K562 (cell line): ENCODE measurements at places on chromosomes 3 and 15.

- no peak for DNase-seq
Measured at GRCh38 chr15:53412542-53412941, 346.9 kb downstream of the WDR72 start.

DNA sequence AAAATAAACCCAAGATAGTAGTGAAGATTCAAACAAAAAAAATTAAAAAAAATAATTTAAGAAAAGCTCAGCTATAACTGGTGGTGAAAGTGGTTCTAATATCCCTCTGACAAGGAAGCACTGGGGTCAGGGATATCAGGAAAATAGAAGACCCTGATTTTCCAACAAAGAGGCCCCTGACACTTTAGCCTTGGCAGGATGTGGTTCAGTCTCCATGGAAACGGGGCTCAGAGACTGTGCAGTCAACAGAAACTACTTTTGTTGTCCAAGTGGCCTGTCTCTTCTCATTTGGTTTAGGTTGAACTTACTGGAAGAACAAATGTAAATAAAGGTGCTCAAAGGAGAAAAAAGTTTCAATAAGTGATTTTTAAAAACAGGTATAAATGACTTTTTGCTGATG lies 27.2 kb downstream of the INTS14 start:
- no peak for DNase-seq

DNA sequence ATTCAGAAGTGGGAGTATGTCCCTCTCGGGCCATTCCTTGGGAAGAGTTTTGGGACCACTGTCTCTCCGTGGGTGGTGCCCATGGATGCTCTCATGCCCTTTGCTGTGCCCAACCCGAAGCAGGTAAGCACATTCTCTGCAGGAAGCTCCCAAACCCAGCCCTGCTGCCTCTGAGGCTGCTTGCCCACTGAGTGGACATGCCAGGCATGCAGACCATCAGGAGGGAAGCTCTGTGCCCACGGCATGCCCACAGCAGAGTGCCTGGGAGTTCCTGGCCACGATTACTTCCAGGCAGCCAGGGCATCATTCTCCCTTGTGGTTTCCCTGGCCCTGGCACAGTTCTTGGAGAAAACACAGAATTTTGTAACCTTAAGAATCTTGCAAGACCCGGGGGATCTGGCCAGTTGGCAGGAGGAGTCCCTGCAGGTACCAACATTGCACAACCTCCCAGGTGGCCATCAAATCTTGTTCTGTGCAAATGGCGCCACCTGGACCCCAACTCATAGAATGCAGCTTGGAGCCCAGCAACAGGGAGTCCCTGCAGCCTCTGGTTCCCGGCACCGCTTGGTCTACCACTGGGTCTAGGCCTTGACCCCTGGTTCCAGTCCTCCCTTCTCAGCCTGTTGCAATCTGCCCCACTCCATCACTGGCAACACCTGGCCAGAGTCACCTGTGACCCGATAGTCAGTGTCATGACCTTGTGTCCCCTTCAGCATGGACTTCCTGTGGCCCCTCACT lies 20.4 kb downstream of the FAH start:
- DNase-seq = peak; percentile 79

- DNase-seq = no peak
Measured at GRCh38 chr15:40445421-40445922, 4.7 kb downstream of the BAHD1 start.

- peak; percentile 10 for DNase-seq
Measured at GRCh38 chr3:120284747-120285507, at the start of gene GPR156. TSS of gene GPR156 (minus strand) at chr3:120285222. CDS start at chr3:120244098, 41,124 bp downstream.

GRCh38 chr3:53324105-53324504 lies 23.2 kb downstream of the DCP1A start:
- DNase-seq = no peak

DNA sequence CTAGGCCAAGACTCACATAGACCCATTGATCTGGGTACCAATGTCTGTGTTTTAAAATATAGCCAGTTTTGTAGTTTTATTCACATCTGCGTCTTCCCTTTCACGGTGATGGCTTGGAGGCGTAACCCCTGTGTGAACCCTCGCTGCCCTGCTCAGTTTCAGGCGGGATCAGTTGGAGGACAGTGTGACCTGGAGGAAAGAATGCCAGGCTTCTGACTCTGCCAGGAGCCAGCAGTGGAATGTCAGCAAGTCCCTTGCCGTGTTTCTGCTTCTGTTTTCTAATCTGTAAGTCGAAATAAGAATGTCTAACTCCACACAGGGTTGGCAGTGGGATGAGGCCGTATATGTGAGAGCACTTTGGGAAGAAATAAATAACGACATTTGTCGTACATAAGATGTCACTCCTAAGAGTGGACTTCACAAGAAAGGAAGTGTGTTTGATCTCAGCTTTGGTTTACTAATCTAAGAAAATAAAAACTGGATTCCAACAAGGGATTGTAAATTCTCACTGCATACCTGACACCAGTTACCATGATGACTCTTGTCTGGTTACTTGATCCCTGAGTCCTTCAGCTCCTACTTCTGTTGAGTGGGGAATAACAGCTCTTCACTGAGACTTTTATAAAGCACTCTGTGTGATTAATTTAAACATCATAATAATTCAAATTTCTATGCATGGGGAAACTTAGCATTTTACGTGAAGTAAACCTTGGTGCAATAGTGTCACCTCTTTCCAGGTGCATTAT lies 6.3 kb upstream of the CA12 start:
- DNase-seq = no peak

GRCh38 chr3:141401573-141402475 lies 33.5 kb downstream of the ZBTB38 start:
- DNase-seq = no peak

DNA sequence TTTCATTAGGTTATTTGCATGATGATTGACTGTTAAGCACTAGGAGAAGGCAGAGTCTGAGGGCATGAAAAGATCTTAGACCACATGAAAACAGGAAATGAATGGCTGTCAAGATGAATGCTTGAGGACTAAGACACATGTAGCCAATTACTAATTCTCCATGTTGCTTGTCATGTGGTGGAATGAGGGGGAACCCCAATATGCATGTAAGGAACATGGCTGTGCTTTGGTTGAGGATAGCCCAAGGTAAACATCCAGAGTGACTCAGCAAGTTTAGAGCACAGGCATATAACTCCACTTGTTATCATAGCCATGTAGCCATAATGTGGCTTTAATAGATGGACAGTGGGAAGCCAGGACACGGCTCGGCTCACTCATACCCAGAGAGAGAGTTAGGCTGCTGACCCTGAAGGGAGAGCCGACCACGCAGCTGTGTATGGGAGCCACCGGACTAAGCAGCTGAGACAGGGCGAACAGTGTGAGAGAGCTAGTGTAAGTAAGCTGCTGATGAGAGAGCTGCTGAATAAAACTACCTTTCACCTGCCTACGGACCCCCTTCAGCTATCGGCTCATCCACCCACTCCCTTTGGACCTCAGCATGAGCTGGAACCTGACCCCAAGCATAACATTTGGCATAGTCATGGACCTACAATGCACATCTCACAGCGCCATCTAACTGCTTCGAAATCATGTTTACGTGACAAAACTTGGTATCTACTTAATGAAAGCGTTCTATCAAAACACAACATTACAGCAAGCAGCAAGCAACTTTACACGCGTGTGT lies 37.6 kb downstream of the ANO10 start:
- peak; percentile 73 for DNase-seq

DNA sequence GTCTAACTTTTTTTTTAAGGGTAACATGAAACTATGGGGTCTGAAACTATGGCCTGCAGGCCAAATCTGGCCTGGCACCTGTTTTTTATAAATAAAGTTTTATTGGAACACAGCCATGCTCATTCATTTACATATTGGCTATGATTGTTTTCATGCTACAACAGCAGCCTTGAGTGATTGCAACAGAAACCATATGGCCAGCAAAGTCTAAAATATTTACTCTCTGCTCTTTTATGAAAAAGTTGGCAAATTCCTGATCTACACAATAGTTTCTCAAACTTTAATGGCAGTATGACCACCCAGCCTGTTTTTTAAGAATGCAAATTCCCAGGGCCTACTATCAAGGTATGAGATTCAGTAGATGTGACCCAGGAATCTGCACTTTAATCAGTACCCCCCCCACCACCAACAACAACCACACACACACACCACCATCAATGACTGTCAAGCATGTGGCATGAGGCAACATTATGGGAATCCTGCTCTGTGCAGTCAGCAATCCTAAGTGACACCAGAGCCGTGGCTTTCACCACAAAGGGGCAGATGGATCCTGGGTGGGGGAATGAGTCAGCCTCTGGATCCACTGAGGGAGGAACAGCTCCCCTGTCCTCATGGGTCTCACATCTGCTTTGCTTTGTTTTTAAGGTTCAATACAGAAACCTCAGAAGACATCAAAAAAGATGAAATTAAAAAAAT lies 142.8 kb downstream of the NTRK3 start:
- DNase-seq = no peak

GRCh38 chr3:143975554-143976152 lies 4.0 kb downstream of the DIPK2A start:
- peak; percentile 66 for DNase-seq

GRCh38 chr3:149599236-149599635 lies 58.6 kb downstream of the WWTR1 start:
- no peak for DNase-seq

DNA sequence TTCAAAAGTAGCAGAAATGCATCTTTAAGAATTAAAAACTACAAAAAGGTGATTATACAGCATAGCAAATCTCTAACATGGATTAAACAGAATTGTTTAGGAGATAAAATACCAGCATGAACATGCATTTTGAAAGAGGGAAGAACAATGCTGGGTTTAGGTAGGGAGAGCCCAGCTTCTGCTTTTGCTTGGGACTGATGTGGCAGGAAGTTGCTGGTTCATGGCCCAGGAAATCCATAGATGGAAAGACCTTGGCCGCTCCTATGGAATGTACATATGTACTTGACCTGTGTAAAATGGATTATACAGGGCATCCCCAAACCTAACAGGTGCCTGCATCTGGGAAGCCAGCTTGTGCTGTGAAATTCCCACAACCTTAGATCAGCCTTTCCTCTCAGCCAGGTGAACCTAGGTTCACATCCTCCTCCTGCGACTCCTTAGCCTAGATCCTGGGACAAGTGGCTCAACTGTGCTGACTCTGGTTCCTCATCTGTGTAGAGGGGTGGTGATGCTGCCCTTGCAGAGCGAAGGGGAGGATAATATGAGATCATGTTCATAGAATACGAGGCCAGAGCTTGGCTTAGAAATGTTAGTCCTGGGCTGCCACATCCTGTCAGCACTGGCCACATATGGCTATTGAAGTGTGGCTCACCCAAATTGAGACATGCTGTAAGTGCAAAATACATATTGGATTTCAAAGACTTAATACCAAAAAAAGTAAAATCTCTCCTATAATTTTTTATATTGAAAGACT lies 47.0 kb upstream of the PLXNA1 start:
- no peak for DNase-seq

GRCh38 chr15:96146726-96147125 lies 183.8 kb upstream of the NR2F2 start:
- DNase-seq = no peak

GRCh38 chr3:38163117-38163840 lies 2.1 kb upstream of the OXSR1 start:
- peak; percentile 68 for DNase-seq

DNA sequence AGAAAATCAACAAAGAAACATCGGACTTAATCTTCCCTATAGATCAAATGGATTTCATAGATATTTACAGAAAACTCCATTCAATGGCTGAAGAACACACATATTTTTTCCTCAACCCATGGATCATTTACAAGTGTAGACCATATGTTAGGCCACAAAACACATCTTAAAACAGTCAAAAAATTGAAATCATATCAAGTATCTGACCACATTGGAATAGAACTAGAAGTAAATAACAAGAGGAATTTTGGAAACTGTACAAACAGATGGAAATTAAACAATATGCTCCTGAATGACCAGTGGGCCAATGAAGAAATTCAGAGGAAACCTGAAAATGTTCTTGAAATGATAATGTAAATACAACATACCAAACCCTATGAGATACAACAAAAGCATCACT lies 323.1 kb upstream of the GPR149 start:
- no peak for DNase-seq

GRCh38 chr15:77004189-77004588 lies 9.3 kb downstream of the PSTPIP1 start:
- no peak for DNase-seq

DNA sequence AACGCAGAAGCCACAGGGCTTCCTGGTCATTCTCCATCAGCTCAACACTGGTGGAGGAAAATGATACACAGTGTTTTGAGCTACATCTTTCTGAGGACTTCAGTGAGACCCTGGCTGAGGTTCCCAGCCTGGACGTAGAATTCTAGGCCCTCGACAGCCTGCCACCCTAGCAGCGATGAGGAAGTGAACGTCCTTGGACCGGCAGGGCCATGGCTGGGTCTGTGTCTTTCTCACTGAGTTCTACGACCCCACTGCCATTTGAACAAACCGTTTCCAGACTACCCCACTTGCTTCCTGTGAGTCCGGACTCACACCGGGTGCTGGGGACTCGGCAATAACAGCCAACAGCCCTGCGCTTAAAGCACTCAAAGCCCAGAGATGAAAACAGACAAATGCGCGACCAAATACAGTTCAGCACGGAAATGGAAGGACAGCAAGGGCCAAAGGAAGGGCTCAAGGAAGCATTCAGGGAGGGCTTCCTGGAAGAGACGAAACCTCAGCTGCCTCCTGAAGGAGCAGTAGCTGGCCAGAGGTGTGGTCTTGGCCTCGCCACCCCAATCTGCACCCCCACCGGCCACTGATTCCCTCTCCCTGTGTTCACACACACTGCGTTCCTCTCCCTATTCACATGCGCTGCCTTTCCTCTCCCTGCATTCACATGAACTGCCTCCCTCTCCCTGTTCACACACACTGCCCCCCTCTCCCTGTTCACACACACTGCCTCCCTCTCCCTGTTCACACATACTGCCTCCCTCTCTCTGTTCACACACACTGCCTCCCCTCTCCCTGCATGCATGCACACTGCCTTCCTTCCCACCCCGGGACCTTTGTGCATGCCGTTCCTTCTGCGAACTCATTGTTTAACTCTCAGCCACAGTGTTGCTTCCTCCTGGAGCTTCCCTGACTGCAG lies 136.3 kb upstream of the PRR20G start:
- no peak for DNase-seq

DNA sequence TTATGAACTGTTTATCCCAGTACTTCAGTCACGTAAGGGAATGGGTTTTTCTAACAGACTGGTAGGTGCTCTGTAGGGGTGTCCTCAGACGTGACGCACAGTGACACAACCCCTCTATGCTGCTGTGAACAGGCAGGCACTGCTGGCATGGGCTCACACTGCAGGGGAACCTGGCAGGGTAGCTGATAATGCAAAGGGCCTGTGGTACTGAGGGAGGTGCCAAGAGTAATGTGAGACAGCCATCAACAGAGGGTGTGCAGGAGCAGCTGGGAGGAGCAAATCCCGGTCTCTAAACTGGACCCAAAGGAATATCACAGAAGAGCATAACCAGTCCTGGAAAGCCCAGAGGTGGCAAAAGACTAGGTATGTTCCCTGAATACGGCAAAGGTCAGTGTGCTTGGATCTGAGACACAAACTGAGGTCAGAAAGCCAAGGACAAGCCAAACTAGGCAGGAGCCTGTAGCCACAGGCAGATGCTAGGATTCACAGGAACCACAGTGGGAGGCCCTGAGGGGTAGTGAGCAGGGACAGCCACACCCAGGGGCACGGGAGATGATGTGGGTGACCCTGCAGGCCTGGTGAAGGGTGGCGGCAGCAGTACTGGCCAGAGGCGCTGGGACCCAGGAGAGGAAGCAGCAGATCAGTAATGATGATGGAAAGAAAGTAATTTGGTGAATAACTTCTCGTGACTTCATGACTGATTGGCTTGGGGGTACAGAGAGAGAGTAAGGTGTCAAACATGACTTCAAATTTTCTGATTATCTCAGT lies 248.1 kb upstream of the CHRNA7 start:
- DNase-seq = no peak

GRCh38 chr3:30522476-30522875 lies 83.9 kb upstream of the TGFBR2 start:
- no peak for DNase-seq

GRCh38 chr3:88009066-88009465 lies 49.7 kb downstream of the CGGBP1 start:
- no peak for DNase-seq
